Activated naive CD8-positive, alpha-beta T cell treated with anti-CD3 and anti-CD28 coated beads for 36 hours (primary cell): ENCODE measurements at places on chromosomes 2 and 18.

DNA sequence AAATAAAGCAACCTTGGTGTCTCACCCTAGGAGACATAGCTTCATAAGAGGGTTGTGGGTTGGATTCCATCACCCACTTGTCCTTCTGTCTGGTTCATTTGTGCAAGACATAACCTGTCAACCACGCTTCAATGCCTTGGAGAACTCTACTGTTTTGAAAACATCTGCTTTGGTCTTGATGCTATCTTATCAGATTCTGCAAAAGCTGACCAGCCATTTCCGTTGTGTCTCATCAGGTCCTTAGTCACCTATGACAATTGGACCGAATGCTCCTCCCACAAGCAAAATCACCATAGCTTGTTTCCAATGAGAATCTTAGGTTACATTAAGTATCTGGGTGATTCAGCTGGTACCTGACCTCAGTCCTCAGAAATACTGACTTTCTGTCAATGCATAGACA is 35.4 kb downstream of the STAT4 start:
- DNase-seq = peak; percentile 49

GRCh38 chr2:101047075-101047766 is 45.1 kb downstream of the RPL31 start:
- DNase-seq = no peak

DNA sequence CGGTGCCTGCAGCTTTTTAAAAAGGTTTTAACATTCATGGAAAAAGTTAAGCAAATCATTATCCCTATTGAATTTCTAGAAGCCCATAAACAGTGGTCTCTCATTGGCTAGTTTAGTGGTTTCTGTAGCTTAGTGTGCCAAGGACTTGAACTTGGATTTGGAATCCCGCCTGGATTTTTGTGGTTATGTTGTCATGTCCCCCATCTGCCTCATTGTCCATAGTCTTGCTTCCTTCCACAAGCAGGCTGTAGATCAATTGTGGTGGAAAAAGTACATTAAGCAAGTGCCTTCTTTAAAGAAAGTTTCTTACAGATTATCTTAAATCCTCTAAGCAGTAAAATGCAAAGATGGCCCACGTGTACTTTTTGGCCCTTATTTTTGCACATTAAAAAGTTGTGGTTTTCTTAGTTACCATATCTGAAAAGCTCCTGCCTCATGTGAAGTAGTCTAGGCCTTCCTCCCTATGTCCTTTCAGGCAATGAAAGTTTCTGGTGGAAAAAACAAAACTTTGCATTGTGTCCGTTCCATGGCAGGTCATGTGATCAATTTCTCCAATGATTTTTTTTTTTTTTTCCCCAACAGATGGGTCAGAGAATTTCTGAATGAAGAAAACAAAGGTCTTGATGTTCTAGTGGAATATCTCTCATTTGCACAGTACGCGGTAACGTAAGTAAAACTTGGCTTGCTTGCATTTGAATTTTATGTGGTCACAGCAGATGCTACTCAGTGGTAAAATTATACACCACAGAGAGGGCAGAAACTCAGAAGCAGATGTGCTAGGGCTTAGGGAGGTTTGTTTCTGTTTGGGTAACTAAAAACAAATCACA is 158.9 kb downstream of the PRPF40A start:
- DNase-seq = no peak

DNA sequence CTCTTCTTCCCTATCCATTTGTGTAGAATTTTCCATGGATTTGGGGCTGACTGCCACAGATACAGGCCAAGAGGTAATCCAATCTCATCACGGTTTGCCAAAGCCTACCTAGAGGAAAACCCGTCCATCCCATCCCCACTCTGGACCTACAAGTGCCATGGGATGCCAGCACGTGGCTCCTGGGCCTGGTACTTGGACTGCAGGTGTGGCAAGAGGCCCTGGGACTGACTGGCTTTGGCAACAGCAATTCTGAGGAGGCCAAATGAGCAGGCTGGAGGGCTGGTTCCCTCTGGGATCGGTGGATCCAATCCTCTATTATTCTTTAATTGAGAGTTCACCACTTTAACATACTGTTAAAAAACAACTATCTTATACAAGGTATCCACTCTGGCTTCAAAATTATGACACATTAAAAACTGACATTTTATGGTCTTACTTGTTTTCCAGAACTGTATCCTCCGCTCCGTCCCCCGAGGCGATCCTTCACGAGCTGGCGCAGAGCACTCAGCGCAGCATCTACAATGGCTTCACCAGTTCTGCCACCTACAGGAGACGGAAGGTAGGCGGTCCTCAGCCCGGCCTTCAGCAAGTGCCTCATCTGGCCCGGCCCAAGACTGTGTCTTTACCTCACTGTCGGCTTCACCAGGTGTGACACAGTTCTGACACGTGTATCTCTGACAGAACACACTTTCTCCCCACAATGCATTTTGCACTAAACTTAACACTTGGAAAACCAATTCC is 19.8 kb downstream of the PDIA6 start:
- no peak for DNase-seq

DNA sequence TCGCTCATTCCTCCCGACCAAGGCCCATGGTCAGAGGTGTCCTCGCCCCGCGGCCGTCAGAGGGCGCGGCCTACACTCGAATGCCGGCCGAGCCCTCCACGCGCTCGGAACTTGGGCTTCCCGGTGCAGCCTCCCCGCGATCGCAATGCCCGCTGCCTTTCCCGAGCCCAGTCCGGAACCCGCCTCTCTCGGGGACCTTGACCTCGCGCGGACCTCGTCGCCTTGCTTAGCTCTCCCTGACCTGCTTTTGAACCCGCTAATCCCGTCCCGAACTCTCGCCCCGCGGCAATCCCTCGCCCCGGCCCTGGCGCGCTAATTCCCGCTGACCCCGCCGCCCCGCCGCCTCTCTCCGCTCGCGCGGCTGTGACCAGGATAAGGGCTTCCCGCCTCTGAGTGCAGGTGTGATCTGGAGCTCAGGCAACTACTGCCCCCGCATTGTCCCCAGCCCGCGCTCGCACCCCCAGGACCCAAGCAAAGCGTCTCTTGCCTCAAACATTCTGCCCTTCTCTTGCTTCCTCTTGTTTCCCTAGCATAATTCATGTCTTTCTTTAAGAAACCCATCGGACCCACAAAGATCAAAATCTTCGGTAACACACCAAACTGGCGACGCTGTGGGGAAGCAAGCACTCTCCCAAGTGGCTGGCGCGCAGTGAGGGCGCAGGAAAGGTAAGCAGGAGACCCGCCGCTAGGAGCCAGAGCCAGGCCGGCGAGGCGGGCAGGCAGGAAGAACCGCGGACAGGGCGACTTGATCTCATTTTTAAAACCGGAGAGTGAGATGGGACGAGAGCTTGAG is 46.6 kb upstream of the ATP6V1B1 start:
- DNase-seq = no peak

DNA sequence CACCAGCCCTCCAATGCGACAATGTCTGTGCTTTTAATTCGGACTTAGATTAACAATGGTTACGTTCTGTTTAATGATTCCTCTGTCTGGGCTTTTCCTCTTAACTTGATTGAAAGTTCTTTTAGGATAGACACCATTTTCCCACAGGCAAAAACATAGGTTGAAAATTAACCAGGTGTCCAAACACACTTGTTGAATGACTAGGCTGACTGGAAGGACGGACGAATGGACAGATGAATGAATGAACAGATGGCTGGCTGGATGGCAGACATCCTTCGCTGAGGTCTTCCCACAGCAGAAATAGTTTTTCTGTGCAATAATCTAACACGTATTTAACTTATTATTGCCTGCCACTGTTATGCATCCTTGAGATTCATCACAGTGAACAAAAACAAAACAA is 298.8 kb downstream of the SRBD1 start:
- DNase-seq = no peak

- no peak for DNase-seq
These were observed 63.0 kb downstream of the REEP1 start for GRCh38 chr2:86274265-86274917.
